ENCODE measurements at places on chromosomes 2 and 18.

DNA sequence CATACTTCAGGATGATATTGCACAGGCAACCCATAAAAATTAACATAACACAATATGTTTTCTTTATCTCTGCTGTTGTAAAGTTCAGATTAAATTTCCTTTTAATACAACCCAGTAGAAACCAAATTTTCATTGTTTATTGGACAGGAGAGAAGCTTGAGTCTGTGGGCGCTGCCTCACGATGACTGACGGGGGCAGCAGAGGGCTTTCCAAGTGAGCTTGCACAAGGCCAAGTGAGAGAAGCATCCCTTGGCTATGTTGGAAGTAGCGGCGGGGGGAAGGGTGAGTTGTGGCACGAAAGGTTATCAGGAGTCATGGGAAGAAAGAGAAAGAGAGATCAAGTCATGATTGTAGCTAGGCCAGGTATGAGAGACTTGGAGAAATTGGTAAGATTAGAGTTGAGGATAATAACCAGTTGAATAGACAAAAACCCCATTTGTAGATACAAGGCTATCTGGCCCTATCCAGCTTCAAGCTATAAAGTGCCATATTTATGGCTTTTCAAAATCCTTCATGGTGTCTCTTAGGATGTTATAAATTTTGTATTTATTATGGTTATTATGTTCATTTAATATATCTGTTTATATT lies 413.7 kb upstream of the FAM98A start:
- peak; percentile 69 for DNase-seq

DNA sequence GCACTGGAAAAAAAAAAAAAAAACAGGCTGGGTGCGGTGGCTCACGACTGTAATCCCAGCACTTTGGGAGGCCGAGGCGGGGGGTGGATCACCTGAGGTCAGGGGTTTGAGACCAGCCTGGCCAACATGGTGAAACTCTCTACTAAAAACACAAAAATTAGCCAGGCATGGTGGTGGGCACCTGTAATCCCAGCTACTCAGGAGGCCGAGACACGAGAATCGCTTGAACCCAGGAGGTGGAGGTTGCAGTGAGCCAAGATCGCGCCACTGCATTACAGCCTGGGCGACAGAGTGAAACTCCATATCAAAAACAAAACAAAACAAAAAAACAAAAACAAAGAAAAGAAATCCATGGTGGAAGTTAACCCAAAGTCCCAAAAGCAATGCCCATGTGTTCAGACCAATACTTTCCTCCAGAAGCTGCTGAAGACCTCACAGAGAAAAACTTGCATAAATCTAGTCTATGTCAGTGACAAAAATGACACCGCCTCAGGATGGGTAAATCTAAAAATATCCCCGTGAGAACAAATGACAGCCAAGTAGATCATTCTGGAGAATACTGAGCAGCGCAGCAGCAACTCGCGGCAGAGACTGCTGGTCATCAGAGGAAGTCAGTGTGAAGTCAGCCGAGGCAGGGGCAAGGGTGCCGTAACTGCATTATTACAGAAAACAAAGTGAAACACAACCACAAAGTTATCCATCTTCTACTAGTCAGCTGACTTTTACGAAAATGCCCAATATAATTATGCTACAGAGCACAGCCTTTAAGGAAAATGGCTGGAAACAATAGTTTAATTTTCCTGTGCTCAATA lies 41.0 kb downstream of the LPIN2 start:
- no peak for DNase-seq

DNA sequence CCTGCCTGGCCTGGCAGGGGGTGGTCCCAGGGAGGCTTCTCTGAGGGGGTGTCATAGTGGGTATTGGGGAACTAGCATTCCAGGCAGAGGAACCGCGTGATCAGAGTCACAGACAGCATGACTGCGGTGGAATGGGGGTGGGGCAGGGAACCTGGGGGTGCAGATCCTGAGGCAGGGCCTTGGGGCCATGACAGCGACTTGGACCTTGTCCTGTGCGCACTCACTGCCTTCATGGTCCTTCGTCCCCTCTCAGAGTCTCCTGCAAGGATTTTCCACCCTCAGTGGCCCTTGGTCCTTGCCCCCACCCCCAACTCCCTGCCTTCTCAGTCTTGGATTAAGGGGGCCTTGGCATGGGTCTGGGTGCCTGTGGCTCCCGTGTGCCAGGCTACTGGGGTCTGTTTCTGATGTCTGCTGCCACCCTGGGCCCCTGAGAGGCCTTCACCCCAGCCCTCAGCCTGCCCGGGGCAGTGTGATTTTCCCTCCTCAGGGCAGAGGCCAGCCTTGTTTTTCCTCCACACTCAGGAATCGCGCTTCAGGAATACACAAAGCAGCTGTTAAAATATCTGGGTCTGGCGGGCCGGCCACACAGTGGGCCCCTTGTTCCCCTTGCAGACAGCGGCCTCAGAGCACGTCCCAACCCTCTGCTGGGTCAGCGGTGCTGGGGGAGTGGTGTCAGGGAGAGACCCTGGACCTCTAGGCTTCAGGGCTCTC lies 51.6 kb downstream of the GLI2 start:
- no peak for DNase-seq

DNA sequence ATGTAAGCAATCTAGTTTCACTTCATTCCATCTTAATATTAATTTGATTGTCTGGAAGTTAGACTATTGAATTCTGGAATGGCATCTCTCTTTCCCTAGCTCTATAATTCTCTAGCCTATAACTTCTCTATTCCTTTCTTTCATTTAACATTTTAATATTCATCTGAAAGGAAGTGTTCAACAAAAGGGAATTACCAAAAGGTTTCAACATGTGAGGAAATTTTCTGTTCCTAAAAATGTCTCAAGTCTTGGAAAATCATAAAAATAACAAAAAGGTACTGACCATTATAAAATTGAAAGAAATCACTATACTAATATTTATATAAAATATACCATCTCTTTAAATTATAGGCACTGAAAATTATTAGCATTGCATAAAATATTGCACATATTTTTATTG lies 228.7 kb downstream of the TXNL1 start:
- no peak for DNase-seq

- no peak for DNase-seq
These were observed 147.6 kb downstream of the CDCA7 start for GRCh38 chr2:173502296-173502695.

DNA sequence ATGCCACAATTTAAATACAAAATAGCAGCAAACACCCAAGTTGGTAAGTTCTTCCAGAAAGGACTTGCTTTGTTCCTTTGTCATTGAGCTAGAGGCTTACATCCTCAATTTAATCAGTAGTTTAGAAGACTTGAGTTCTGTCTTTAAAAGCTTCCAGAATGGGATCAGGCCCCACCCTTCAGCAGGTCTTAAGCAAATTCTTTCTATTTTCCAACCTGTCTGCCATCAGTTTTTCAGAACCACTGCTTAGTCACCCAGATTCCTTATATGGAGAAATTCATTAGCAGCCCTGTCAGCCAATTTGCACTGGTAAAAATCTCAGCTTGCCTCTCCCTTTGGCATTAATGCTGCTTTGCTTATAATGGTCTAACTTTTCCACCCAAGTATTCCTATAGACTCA lies 263.6 kb upstream of the HNMT start:
- DNase-seq, result no peak

DNA sequence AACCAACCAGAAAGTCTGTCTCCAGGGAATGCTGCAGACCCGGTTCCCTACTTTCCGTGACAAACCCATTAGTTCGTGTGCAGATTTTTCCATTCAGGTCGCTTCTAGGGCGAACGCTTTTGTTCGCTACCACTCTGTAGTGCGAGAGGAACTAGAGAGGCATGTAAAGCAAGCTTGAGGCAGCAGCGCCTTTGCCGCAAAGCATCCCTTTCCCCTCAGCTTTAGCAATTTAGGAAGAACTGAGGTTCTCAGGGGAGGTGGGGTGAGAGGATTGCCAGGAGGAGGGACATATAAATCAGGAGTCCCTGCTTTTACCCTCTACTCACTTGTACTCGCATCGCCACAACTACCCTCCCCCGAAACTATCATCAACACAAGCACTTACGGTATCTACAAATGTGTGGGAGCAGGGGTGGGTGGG lies 748 bp upstream of the ZNF804A start:
- DNase-seq, result peak; percentile 29

GRCh38 chr2:48034295-48034694 lies 128.0 kb upstream of the FBXO11 start:
- DNase-seq, result no peak

DNA sequence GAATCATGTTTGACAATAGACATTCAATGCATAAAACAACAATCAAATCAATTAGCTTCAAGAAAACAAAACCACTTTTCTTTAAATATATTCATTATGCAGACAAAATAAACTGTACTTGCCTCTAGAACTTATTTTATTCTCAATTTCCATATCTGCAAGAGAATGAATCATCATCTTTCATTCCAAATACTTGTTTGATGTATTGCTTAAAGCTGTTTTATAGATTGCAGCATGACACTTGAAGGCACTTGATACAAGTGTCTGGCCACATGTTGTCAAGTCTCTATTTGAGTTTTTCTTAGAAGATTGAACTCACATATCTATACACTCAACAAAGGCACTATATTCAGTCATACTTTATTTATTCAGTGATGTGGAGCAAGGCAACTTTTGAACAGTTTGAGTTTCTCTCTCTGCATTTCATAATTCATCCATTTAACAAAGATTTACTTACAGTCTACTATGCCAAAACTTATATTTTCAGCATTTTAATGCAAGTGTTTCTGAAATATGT lies 38.7 kb upstream of the DDX18 start:
- DNase-seq, result no peak

DNA sequence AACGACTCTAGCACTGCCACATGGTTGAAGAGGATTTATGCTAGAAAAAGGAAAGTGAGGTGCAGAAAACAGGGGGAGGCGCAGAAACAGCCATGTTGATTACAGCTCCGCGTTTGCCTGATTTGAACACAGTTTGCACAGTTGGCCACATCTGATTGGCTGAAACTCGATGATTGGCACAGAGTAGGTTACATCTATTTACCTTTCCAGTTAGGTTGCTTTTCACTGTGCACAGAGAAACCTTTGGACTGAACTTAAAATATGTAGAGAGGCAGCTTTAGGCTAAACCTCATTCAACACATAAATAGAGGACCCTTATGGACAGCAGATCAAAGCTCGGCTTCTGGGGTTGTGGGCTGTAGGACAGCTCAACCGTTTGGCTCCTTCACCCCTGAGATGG lies 153.7 kb upstream of the APCDD1 start:
- DNase-seq, result no peak

DNA sequence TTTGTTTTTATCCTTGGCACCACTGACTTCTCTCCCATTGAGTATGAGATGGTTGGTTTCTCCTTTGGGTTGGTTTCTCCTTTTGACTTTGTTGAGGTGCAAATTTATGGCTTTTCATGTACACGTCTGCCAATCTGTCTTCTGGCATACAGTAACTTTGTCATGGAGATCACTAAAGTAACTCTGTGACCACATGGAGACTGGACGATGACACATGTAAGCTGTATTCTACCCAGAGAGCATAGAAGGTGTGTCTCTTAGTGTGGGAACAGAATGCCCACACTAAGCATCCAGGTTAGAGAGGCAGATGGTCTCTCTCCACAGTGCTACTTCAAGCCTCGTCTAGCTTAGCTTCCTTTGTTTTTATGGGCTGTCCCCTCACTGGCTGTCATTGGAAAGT lies 897.5 kb downstream of the SUCLG1 start:
- DNase-seq, result no peak

- DNase-seq, result no peak
These were observed 75.1 kb downstream of the CTAGE1 start for GRCh38 chr18:22342625-22343024.

- DNase-seq, result no peak
These were observed 34.8 kb upstream of the KLHL29 start for GRCh38 chr2:23350041-23350791.

DNA sequence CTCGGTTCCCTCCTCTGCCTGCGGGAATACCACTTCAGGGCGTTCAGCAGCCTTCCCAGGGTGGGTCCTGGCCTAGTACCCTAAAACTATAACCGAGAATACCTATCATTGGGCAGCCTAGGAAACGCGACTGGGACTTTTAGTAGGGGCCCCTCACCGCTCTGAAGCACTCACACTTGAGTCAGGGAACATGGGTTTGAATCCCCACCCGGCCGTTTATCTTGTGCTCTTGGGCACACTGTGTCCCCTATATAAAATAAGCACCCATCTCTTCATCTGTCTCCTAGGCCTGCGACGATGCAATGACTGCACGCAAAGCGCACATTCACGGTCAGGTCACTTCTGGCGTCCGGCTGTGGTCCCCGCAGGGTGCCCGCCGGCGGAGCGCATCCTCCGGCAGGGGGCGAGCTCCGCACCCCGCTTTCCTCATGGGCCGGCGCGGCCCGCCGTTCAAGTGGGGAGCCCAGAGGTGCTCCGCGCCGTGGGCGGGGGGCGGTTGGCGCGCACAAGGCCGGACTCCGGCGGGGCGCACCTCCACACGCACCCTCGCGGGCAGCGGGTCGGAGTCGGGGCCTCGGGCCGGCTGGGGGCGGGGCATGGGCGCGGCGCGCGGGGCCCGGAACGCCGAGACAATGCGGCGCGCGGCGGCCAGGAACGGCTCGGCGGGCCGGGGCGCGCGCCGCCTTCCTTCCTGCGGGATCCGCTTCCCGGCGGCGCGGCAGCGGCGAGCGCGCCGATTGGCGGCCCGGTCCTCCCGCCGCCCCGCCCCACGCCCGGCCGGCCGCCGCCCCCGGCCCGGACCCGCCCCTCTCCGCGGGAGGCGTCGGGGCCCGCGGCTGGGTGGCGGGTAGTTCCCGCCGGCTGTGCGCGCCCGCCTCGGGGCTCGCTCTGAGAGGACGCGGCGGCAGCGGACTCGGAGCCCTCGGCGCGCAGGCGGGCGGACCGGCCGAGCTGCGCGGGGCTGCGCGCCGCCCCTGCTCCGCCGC lies at the start of gene ASAP2:
Gene ASAP2, plus strand, starts transcription at position 850 of the 986 bp plus-strand sequence. CDS start 293 bp downstream, outside the sequence.
- peak; percentile 71 for DNase-seq

GRCh38 chr2:102055346-102055990 lies 63.7 kb downstream of the IL1R2 start:
- no peak for DNase-seq

GRCh38 chr2:109331896-109332848 lies 203.2 kb downstream of the SH3RF3 start:
- peak; percentile 67 for DNase-seq

DNA sequence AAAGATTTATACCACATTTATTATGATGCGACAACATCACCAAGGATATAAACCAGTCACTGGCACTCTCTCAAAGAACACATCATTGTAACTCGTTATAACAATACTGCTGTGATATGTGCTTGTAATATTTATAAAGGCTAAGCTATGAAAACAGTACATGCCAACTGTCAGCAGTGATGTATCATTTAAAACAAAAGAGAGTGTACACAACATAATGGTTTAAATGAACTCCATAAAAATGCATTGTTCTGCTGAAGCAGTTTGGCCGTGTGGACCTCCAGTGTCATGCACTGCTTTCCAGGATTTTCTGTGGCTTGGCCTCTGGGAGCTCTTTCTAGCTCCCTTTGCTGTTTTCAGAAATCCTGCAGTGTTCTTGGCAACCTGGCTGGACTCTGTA lies 215.6 kb downstream of the MTX2 start:
- DNase-seq, result no peak
